ENCODE measurements at places on chromosomes 4 and X. TPM values are rescaled to one million over a fixed set of nuclear protein-coding genes. Genes with fewer than 3 reads are reported as not detected.
A peak's percentile ranks its signal among the peaks of the same experiment; 100 is the strongest.

The ETDC gene
- not detected for polyA plus RNA-seq

The F8A1 gene
- 5.4 TPM for polyA plus RNA-seq

DNA sequence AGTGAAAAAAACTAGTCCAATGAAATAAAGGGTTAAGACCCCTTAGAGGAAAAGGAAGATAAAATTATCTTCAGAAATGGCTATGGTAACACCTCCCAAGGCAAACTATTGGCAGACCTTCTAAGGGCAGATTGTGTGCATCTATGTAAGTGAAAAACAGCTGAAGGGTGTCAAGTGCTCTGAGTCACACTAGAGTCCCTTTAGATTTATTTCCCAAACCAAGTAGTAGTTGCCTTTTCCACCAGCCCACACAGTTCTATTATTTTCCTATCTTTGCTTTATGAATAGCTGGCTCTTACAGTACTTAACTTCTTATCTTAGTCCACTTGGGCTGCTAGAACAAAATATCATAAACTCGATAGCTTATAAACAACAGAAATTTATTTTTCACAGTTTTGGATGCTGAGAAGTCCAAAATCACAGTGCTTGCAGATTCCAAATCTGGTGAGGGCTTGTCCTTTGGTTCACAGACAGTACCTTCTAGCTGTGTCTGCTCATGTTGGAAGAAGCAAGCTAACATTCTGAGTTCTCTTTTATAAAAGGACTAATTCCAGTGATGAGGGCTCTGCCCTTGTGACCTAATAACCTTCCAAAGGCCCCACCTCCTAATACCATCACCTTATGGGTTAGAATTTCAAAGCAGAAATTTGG, 143.6 kb downstream of the GRID2 start:
- H3K27ac ChIP-seq, result no peak overlapping the region
- DNase-seq, result peak; percentile 8
- no peaks in the 10 kb centered on the region for H3K27me3 ChIP-seq

DNA sequence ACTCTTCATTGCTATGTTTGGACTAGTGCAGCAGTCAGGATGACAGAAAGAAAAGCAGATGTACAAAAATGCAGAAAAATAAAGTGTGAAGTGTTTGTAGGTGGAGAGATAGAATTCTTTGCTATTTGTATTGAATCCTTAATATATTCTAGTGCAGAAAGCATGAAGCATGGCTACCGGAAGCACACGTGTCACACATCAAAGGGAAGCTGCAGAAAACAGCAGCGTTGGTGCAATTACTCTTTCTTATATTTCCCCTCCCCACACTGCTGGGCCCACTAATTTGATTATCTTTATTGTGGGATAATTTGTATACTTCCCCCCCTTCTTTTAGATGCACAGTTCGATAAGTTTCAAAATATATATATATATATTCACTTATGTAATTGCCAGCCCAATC, 35.9 kb upstream of the TAPT1 start:
- no peaks in the 10 kb centered on the region for H3K27me3 ChIP-seq
- no peaks in the 10 kb centered on the region for H3K36me3 ChIP-seq
- no peak for DNase-seq

- H3K27me3 ChIP-seq, result no peaks in the 10 kb centered on the region
- peak overlapping the region; percentile 86 for H3K27ac ChIP-seq
- no peaks in the 10 kb centered on the region for H3K36me3 ChIP-seq
- H3K4me1 ChIP-seq, result no peaks in the 10 kb centered on the region
Measured at GRCh38 chr4:145618210-145618931, 814 bp upstream of the MMAA start.

- DNase-seq, result no peak
- H3K27me3 ChIP-seq, result no peaks in the 10 kb centered on the region
- no peak overlapping the region for H3K4me3 ChIP-seq
Measured at GRCh38 chrX:82442281-82442680, 1065.8 kb upstream of the POU3F4 start.

DNA sequence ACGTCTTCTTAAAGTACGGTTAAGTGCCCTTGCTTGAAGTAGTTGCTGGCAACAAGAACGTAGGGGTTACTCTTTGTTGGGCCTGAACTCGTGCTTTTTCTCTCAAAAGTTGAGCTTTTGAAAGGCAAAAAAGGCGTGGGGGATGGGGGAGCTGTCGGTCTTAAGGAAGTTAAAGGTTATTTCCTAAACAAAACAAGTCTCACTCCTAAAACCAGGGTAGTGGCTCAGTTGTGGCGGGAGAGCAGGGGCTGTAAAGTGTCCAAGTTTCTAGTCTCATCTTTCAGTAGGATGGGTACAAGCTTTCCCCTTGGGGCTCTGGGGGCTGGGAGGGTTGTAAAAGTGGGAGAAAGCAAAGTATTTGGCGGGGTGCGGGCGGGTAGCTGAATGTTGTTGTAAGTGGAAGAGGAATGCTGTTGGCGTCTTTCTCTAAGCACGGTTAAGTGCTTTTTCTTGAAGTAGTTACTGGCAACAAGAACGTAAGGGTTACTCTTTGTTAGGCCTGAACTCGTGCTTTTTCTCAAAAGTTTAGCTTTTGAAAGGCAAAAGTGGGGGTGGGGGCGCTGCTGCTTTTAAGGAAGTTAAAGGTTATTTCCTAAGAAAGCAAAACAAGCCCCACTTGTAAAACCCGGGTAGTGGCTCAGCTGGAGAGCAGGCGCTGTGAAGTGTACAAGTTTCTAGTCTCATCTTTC, 904 bp upstream of the WDR1 start:
- H3K4me3 ChIP-seq, result peak overlapping the region; percentile 70
- H3K27me3 ChIP-seq, result no peaks in the 10 kb centered on the region
- H3K27ac ChIP-seq, result peak overlapping the region; percentile 89
- H3K36me3 ChIP-seq, result peaks cover 26% of the 10 kb centered on the region

DNA sequence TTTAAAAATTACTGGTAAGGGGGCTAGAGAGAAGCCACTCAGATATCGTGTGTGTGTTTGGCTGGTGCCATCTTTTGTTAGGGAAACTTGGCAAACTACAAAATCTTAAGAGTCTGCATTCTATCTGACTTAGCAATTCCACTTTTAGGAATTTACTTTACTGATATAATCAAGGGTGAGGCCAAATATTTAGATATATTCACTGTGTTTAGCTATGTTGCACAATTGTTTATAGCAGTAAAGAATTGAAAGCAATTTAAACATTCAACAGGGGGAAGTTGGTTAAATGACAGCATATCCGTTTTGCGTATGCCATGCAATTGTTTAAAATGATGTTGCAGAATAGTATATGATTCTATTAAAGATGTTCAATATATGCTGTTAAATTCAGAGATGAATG, 6.4 kb upstream of the HERC3 start:
- no peak for DNase-seq
- no peaks in the 10 kb centered on the region for H3K27me3 ChIP-seq
- H3K27ac ChIP-seq, result no peak overlapping the region
- no peaks in the 10 kb centered on the region for H3K36me3 ChIP-seq
- H3K4me1 ChIP-seq, result no peaks in the 10 kb centered on the region

GRCh38 chr4:24930151-24930550, 17.3 kb upstream of the CCDC149 start:
- no peaks in the 10 kb centered on the region for H3K27me3 ChIP-seq
- H3K4me3 ChIP-seq, result no peak overlapping the region
- DNase-seq, result peak; percentile 19
- no peaks in the 10 kb centered on the region for H3K36me3 ChIP-seq
- H3K4me1 ChIP-seq, result peaks cover under 1% of the 10 kb centered on the region

DNA sequence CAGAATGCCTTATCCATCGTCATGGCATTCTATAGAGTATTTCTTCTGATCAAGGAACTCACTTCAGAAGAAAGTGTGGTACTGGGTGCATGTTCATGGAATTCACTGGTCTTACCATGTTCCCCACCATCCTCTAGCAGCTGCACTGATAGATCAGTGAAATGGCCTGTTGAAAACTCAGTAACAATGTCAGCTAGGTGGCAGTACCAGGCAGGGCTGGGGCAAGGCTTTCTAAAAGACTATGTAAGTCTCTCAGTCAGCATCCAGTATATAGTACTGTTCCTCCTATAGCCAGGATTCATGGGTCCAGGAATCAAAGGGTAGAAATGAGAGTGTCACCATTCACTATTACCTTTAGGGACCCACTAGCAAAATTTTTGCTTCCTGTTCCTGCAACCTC, 15.8 kb upstream of the LDB2 start:
- H3K27me3 ChIP-seq, result no peaks in the 10 kb centered on the region
- no peak overlapping the region for H3K27ac ChIP-seq
- no peaks in the 10 kb centered on the region for H3K4me1 ChIP-seq
- H3K4me3 ChIP-seq, result no peak overlapping the region

DNA sequence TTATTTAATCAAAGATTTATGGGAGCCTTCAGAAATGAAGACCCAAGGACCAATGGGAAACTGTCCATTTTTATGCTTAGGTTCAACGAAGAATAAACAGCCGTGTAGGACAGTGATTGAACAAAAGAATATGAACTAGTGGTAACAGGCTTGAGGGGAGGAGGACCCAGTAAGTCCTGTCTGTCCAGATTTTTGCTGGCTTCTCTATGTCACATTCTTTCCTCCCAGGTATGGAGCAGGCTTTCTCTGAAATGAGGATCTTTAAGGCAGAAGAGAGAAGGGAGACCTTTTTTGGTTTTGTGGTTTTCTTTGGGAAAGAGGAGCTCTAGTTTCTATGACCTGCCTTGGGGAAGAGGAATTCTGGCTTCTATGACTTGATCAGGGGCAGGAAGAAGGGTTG, 74.1 kb downstream of the BANK1 start:
- no peaks in the 10 kb centered on the region for H3K36me3 ChIP-seq
- H3K4me3 ChIP-seq, result no peak overlapping the region

DNA sequence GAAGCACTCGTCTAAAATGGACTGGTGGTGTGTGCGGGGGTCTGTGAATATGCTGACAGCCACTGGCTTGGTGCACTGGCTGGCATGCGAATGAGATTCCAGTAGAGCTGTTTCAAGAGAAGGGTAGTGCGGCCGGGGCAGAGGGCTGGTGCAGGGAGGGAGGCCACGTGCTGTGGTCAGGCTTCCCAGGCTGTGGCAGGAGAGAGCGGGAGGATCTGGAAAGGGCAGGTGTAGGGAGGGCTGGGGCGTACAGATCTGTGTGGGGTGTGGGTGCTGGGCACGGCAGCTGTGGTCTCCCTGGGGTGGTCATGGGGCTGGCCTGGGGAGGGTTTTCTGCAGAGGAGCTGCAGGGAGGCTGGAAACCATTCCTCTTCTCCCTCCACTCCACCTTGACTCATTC, 30.2 kb downstream of the SORCS2 start:
- no peak overlapping the region for H3K27ac ChIP-seq
- no peaks in the 10 kb centered on the region for H3K27me3 ChIP-seq
- H3K4me1 ChIP-seq, result no peaks in the 10 kb centered on the region

DNA sequence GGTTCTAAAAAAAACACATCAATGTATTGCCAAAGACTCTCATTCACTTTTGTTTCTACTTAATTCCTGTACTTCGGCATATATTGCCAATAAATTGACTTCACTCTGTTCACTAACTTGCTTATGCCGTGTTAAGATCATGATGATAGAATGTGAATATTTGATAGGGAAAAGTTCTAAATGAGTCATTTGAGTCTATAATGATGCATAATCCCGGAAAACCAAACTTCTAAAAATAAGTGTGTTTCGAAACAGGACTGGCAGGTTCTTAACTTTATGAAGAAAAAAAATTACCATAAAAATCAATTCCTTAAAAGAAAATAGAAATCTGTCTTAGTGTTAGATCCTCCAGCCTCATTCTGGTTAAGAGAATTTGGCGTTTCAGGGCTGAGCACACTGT, 387.5 kb upstream of the FTHL17 start:
- H3K36me3 ChIP-seq, result no peaks in the 10 kb centered on the region
- H3K4me3 ChIP-seq, result no peak overlapping the region

DNA sequence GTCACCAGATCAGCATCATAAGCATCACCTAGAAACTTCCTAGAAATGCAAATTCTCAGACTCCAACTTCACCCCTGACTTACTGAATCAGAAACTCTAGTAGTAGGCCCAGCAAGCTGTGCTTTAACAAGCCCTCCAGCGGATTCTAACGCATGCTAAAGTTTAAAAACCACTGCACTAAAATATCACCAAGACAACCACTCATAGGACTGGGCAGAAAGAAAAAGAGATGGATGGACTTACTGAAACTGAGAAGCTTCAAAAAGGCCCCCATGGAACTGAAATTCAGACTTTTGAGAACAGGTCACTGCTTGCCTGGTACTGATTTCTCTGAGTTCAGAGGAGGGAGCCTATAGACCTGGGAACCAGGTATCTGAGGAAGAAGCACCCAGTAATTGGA, 40.1 kb downstream of the FAM241A start:
- no peak overlapping the region for H3K4me3 ChIP-seq
- no peaks in the 10 kb centered on the region for H3K4me1 ChIP-seq
- DNase-seq, result no peak
- H3K27me3 ChIP-seq, result no peaks in the 10 kb centered on the region
- H3K27ac ChIP-seq, result no peak overlapping the region

DNA sequence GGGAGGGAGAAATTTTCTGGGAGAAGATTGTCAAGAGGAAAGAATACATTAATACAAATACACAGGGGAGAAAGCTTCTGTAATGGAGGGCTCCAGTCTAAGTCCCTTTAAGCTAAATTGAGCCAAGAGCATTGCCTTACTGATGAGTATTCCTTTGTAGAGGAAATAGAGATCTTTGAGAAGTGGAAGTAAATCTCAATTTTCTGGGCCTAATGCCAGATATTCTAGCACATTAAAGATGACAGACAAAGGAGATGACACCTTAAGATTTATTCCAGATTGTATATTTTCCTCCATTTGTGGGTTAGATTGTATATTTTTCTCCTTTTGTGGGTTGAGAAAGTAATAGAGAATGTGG, 28.5 kb upstream of the SMAD1 start:
- H3K27ac ChIP-seq, result no peak overlapping the region
- no peaks in the 10 kb centered on the region for H3K36me3 ChIP-seq
- no peak overlapping the region for H3K4me3 ChIP-seq
- peaks cover 2% of the 10 kb centered on the region for H3K27me3 ChIP-seq
- DNase-seq, result no peak

DNA sequence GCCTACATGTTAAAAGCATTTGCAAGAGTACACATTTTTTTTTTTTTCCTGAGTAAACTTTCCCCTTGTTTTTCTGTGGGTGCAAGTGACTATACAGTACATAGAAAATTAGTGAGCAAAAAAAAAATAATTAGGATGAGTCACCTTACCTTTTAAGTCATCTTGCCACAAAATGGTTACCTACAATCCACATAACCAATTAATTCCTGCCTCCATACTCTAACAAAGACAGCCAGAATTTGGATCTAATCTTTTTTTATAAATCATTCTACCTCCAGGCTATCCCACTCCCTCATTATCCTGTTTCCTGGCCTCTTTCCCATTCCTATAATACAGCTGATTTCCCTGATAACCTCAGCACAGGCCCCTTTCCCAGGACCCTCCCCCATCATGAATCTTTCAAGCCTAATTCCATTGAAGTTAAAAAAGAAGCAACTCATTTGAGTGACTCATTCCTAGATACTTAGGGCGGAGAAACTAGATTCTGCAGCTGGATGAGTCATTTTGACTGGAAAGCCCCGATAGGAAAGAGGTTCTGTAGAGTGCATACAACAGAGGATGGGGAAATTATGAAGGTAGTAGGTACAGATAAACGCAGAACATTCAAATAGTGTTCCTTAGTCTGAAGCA, 128.2 kb downstream of the C4orf51 start:
- H3K4me1 ChIP-seq, result peaks cover 2% of the 10 kb centered on the region
- H3K4me3 ChIP-seq, result no peak overlapping the region
- H3K36me3 ChIP-seq, result no peaks in the 10 kb centered on the region
